ENCODE measurements at places on chromosomes 4 and X. TPM values are rescaled to one million over a fixed set of nuclear protein-coding genes. Genes with fewer than 3 reads are reported as not detected.

Gene ARMCX1
- 30.6 TPM for total RNA-seq

Gene GATA1
- total RNA-seq, result not detected

Gene RAB9B
- total RNA-seq, result 3.7 TPM

Gene FAM90A26
- not detected for total RNA-seq

Gene OR13H1
- not detected for total RNA-seq

Gene SERTM2
- 0.11 TPM for total RNA-seq

Gene MGARP
- 0.65 TPM for total RNA-seq

Gene CT45A5
- not detected for total RNA-seq

Gene PARM1
- 0.73 TPM for total RNA-seq

Gene SORBS2
- 34.5 TPM for total RNA-seq

Gene NOX1
- total RNA-seq, result not detected

Gene KLKB1
- total RNA-seq, result 0.49 TPM

Gene KLHL4
- total RNA-seq, result 2.7 TPM

Gene TMEM185A
- total RNA-seq, result 28.5 TPM

Gene CCKAR
- not detected for total RNA-seq

Gene UXT
- total RNA-seq, result 93.7 TPM

Gene DCX
- 80.8 TPM for total RNA-seq

Gene CDKL5
- 3.7 TPM for total RNA-seq

Gene HSFX4
- total RNA-seq, result not detected

Gene ALAS2
- total RNA-seq, result not detected

Gene PPEF2
- not detected for total RNA-seq

Gene PABPC1L2A
- 0.23 TPM for total RNA-seq

Gene CT83
- total RNA-seq, result not detected

Gene RTL9
- total RNA-seq, result 0.37 TPM

Gene CFI
- total RNA-seq, result not detected

Gene NAA11
- not detected for total RNA-seq

Gene VCX
- total RNA-seq, result not detected

Gene MAGEA2B
- total RNA-seq, result not detected

Gene ZNF711
- total RNA-seq, result 24.0 TPM

Gene GDPD2
- total RNA-seq, result 6.0 TPM

Gene TEX11
- not detected for total RNA-seq

Gene POF1B
- total RNA-seq, result not detected

Gene MAGEE1
- total RNA-seq, result 8.1 TPM

Gene CHST7
- total RNA-seq, result 1.9 TPM

All from neural crest cell (in vitro differentiated cells).